ENCODE measurements at places on chromosomes 1 and 21. TPM values are rescaled to one million over a fixed set of nuclear protein-coding genes. Genes with fewer than 3 reads are reported as not detected.

IVNS1ABP gene
- 52.6 TPM for total RNA-seq

SEC22B gene
- 21.7 TPM for total RNA-seq

KRTAP7-1 gene
- not detected for total RNA-seq

GFI1 gene
- 13.0 TPM for total RNA-seq

CHODL gene
- total RNA-seq: 0.28 TPM

GRCh38 chr1:176144526-176144925 is 62.6 kb downstream of the COP1 start:
- DNase-seq: no peak

DNA sequence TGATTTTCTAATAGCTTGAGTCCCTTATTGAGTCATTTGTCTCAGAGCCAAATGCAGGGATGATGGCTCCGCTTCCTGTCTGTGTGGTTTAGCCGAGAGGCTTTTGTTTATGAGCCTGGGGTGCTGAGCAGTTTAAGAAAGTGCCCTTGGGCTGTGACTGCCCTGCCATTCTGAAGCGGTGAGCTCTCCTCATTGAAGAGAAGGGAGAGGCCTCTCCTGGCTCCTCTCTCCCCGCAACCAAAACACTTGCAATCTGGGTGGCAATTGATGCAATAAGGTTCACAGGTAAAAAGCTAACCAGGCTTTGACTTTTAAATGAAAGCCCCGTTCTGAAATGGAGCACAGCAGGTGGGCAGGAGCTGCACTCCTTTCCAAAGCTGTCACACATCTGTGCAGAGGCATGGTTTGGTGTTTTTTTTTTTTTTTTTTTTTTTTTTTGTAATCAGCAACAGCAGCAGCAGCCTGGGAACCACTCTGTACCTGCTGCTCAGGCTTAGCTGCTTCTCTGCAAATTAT is 403.7 kb downstream of the SIPA1L2 start:
- no peak for DNase-seq

DNA sequence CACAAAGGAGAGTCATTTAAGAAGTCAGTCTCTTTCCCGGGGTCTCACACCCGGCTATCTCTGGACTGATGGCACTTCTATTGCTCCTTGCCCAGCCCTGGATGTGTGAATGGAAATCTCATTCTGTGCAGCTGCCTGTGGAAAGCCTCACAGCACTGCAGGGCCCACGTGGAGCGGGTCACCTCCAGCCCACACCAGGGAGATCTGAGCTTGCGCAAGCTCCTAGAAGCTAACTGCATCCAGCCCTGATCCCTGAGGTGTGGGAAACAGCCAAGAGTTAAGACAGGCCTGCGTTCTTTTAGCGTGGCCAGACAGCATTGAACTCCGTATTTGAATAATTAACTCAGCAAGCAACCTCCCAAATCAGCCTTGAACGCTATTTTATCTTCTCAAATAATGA is 150.5 kb downstream of the LRIG2 start:
- DNase-seq: no peak

DNA sequence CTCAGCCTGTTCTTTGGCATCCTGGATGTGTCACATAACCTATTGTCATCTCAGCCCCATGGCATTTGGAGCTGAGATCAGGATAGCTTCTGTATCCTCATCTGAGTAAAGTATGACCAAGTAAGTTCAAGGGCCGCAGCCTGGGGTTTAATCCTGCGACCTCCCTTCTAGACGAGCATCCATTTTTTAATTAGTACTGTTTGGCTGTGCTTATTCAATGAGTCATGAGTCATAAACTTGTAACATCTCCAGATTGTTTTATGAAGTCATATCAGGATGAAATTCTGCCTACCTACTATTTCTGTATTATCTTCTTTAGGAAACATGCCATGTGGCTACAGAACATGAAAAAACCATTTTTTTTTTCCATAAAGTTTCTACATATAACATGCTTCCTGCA is 119.1 kb downstream of the ERG start:
- DNase-seq: no peak

- no peak for DNase-seq
Observed at GRCh38 chr1:19043579-19044443, 87.3 kb upstream of the IFFO2 start.

GRCh38 chr1:208251911-208252835 is 8.0 kb upstream of the PLXNA2 start:
- no peak for DNase-seq

DNA sequence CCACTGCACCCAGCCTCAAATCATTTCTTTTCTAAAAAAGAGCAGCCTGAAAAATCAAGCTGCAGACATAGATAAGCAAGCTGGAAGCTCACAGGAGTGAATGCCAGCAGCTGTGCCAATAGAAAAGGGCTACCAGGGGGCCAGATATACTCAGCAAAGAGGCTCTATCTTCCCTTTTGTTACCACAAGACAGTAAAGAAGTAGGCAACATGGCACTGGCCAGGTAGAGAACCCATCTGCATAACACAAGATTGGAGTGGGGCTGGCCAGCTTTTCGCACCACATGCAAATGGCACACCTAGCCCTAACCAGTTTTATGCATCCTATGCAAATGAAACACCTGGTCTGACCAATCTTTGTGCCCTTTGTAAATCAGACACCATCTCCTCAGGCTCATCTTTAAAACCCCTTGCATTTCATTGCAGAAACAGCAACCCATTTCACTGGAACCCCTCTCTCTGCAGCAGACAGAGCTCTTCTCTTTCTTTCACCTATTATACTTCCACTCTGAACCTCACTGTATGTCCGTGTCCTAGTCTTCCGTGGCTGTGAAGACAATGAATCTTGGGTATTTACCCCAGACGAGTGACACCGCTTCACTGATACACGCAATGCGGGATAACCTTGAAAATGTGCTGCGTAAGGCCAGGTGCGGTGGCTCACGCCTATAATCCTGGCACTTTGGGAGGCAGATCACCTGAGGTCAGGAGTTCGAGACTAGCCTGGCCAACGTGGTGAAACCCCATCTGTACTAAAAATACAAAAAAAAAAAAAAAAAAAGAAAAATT is 15.1 kb downstream of the CASP9 start:
- DNase-seq: no peak

DNA sequence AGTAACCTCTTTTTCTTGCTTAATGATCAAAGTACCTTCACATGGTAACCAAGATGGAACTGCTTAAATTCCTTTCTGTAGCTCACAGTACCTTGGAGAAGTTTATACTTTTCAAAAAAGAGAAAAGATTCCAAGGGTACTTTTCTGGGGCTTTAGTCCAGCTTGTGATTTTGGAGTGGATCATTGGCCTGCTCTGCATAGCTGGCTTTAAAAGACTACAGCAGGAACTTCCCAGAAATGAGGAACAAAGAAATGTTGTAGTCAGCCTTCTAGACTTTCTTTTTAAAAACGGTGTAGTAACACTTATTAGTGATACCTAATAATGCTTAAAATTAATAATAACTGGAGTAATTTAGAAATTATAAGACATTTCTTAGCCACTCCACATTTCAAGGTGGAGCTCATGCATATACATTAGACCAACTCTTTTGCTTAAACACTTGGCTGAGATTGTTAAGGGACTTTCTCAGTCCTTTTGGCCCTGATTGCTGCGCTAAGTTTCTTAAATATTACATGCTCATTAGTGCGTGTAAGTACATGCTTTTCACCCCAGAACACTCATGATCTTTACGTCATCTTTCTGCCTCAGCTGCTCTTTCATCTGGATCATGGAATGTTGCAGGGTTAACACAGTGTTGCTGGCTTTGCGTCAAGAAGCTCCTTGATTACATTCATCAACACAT is 57.3 kb downstream of the SDCCAG8 start:
- peak; percentile 48 for DNase-seq

- DNase-seq: no peak
Observed at GRCh38 chr1:236103646-236104218, 38.6 kb upstream of the GPR137B start.

DNA sequence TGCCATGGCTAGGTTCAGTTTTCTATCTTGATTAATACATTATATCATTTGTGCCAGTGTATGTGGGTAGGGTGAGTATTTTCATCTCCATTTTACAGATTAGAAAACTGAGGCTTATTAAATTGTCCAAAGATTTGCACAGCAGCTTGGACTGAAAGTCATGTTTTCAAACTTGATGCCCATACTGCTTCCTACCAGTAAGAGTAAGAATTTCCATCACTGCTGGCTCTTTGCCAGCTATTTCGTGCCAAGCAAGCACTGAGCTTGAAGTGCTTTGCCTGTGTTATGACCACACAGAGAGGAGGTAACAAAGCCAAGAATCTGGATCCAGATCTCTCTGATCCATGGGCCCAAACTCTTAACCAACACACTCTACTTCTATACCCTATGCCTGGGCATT is 295.0 kb downstream of the VAV3 start:
- no peak for DNase-seq

- no peak for DNase-seq
Observed at GRCh38 chr1:115620453-115620852, 21.3 kb upstream of the VANGL1 start.

- DNase-seq: no peak
Observed at GRCh38 chr1:45097944-45098343, 85.9 kb downstream of the UROD start.

DNA sequence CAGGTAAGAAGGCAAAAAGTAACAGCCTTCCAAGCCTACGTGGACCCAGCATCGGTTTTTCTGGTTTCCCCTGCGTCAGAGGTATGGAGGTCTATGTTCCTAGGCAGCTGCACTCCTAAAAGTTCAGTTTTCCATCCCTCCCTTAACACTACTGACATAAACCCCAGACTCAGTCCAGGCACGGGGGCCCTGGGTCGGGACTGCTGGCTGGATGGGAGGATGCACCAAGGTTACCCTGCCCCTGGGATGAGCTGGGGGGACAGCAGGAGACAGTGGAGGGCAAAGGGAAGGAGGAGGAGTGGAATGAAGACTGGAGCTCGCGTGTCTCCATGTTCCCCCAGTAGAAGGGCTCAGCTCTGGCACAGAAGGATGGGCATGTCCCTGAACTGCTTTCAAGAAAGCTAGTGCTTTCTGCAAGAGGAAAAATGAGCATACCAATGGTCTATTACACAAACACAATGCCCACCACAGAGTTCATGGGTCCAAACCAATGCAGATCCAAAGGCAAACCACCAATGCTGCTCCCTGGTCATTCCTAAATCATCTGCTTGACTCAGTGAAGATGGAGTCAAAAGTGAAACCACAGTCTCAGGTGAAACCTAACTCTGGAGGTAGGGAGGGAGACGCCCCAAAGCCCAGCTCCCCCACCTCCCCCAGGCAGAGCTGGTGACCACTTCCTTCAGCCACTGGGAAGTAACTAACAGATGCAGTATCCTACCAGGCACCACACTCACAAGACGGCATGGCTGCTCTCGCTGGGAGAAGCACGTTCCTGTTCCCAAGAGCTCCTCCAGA is 54.9 kb downstream of the CD46 start:
- no peak for DNase-seq

DNA sequence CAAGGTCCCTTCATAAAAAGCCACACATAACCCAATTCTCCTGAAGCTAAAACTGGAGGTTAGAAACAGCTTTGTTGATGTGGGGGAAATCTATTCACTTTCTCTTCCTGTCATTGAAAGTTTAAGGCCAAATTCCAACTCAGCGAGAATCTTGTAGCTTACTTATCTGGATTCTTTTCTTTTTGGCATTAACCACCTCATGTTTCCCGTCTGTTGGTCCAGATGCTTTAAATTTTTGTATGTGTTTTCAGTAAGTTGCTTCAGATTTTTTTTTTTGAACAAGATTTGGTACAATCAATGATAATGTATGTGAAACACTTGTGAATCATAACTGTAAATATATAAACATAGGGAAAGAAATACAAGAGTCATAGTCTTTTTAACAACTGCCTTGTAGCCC is 33.7 kb upstream of the NEK7 start:
- DNase-seq: no peak

- no peak for DNase-seq
Observed at GRCh38 chr1:171911506-171911905, 70.2 kb downstream of the DNM3 start.

- DNase-seq: no peak
Observed at GRCh38 chr1:65357291-65357960, 48.1 kb downstream of the DNAJC6 start.

DNA sequence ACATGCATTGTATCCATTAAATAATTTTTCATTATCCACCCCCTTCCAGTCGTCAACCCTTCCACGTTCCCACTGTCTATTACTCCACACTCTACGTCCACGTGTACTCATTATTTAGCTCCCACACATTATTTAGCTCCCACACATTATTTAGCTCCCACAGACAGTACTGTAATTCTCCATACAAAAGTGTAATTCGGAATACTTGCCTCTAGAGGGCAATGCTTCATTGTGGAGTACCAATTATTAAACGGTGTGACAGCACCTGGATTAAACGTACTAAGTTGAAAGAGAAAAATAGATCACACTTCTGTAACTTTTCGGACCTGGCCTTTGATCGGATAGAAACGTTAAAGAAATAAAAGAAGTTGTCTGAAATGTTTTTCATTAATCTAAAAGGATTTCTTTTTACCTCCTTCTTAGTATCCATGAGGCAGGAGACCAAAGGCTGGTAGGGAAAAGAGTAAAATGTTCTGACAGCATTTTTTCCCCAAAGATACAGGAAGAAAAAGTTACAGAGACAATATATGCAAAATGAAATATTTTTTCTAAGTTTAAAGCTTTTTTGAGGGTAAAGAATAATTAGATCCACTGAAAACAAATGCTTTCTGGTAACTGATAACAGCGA is 99.2 kb downstream of the LHX8 start:
- peak; percentile 4 for DNase-seq

DNA sequence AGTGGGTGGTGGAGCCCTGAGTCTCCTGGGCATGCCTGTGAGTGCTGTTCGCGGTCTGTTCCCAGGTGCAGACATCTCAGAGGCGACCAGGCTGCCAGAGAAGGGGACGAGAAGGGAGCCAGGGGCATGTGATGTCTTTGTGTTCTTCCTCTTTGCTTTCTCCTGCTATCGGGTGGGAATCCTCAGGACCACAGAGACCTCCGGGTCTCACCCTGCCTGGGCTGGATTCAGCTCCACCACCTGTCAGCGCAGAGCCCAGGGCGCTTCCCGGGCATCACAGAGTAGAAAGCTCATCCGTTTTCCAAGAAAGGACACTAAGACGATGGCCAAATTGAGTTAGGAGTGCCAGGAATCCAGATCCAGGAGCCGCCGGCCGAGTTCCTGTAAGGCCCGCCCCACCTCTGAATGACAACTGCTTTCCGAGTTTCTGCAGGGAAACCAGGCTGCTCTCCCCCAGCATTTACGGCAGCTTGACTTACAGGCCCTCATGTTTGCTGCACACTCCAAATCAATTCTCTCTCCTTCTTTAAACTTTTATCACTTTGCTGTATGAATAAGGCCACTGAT is 130.8 kb downstream of the CAMTA1 start:
- no peak for DNase-seq

DNA sequence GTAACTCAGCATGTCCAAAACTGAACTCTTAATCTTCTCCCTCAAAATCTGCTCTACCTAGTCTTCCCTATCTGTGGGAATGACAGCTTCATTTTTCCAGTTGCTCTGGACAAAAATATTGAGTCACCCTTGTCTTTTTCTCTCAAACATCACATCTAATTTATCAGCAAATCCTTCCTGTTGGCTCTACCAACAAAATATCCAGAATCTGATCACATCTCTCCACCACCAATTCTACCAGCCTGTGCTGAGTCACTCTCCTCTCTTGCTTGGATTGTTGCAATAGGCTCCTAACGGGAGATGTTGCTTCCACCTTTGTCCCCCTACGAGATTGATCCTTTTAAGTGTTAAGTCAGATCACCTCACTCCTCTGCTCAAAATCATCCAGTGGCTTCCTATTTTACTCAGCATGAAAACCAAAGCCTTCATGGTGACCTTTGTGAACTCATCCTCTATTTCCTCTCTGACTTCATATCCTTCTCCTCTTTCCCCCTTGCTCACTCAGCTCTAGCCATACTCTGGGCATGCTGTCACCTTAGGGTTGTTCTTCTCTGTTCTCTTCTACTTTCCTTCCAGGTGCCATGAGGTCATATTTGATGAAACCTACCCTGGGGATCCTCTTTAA is 21.5 kb upstream of the SMYD2 start:
- DNase-seq: no peak
